ENCODE measurements at places on chromosomes 3 and 15.

DNA sequence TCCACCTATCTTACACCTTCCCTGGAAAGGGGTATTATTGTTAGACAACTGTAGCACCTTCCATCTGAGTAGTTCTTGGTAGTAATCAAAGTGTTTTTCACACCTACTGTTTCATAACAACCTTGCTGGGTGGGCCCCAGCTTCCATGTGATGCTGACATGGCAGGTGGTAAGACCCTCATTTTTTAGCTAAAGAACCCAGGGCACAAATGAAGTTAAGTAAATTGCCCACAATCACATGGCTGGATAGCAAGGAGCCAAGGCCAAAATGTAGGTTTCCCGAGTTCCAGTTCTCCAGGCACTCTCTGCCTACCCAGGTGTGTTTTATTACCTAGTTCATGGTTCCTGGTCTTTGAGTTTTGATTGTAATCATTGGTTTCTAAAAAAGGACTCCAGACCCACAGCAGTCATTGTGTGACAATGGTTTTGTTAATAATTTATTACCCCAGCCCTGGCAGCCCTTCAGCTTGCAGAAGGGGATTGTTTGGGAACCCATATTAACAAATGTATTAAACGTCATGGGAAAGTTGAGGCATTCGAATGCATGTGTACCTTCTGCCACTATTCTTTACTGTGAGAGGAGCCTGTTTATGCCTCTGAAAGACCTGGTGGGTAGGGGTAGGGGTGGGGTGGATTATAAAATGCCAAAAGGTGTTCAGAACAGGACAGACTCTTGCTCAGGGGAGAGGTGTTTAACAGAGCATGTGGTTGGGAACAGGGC is 222.2 kb upstream of the BHLHE40 start:
- no peak for DNase-seq

DNA sequence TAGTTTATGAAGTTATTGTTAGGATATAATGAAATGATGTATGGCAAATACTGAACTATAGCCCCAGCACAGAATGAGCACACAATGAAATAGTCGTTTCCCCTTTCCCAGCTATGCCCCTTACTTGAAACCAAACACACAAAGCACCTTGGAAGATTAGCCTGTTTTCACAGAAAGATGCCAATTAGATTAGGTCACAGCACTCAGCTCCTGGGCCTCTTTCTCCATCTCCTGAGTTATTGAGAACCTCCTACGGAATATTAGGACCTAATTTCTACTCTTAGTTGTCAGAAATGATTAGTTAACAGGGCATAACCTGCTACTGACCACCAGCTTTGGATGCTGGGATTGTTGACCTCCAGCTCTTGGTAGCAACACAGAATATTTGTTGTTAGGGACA is 269.4 kb upstream of the ROPN1 start:
- no peak for DNase-seq

GRCh38 chr15:99006146-99006545 is 1.4 kb downstream of the PGPEP1L start:
- DNase-seq, result no peak

- no peak for DNase-seq
These were observed 26.3 kb upstream of the DYNC1LI1 start for GRCh38 chr3:32596909-32597369.

- DNase-seq, result no peak
These were observed at the start of gene ADAMTS9 for GRCh38 chr3:64687781-64688604. ADAMTS9 (minus strand) TSS chr3:64688000; CDS start chr3:64687657, 343 bp downstream.

GRCh38 chr15:38708672-38709180 is 144.1 kb upstream of the RASGRP1 start:
- no peak for DNase-seq

DNA sequence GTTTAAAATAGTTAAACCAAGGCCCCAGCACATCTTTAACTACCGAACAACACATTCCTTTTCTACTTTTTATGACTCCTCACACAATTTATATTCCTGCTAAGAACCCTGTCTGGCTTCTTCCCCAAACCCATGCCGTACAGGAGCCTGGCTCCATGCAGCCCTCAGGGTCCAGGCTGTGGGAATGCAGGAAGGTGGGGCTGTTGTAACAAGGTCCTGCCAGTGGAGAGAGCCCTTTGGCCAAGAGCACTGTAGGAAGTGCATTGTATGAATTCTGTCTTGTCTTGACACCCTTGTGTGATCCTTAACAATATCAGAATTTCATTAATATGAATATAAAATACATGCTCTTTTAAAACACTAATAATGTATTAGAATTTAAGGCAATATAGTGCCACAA is 563.8 kb downstream of the TBL1XR1 start:
- no peak for DNase-seq

GRCh38 chr15:62400778-62401177 is 235.7 kb upstream of the C2CD4B start:
- no peak for DNase-seq

GRCh38 chr15:71455107-71455506 is 339.8 kb downstream of the THSD4 start:
- no peak for DNase-seq

GRCh38 chr3:112384769-112385168 is 51.8 kb downstream of the CD200 start:
- no peak for DNase-seq

GRCh38 chr3:195198426-195199346 is 72.3 kb downstream of the XXYLT1 start:
- DNase-seq, result no peak

DNA sequence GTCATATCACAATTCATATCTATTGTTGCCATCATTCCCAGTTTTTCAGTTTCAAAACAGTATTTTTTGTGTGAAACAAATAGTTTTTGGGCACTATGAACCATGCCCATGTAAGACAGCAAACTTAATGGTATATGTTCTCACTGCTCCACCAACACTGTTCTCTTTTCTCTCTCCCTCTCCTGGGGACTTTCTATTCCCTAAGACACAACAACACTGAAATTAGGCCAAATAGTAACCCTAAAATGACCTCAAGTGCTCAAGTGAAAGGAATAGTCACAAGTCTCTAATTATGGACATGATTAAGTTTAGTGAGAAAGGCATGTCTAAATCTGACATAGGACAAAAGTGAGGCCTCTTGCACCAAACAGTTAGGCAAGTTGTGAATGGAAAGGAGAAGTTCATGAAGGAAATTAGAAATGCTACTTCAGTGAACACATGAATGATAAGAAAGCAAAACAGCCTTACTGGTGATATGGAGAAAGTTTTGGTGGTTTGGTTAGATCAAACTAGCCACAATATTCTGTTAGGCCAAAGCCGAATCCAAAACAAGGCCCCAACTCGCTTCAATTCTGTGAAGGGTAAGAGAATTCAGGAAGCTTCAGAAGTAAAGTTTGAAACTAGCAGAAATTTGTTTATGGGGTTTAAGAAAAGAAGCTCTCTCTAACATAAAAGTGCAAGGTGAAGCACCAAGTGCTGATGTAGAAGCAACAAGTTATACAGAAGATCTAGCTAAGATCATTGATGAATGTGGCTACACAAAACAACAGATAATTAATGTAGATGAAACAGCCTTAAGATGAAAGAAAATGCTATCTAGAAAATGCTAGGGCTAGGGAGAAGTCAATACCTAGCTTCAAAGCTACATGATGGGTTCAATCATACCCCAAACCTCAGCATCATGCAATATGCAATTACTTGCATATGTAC is 104.2 kb downstream of the CBLB start:
- peak; percentile 56 for DNase-seq

DNA sequence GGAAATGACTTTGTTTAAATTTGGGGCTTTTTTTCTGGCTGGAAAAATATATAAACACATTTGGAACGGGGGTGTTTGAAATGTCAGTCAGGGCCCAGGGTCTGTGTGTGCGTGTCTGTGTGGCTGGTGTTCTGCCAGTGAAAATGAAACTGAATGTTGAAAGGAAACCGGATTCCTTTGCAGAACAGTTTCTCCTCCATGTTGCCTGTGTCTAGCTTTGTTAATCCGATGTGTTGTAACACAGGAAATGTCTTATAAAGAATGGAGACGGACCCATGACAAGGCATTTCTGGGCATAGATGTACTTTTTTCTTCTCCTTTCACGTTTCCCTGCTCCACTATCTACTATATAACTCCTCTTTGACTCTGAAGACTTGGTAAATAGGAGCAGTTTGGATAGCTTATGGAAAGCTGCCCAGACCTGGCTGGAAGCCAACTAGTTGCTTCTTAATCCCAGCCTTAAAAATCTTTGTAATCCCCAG is 2.8 kb downstream of the SQOR start:
- DNase-seq, result peak; percentile 69

- no peak for DNase-seq
These were observed 33.9 kb upstream of the MRPS22 start for GRCh38 chr3:139309880-139310279.

DNA sequence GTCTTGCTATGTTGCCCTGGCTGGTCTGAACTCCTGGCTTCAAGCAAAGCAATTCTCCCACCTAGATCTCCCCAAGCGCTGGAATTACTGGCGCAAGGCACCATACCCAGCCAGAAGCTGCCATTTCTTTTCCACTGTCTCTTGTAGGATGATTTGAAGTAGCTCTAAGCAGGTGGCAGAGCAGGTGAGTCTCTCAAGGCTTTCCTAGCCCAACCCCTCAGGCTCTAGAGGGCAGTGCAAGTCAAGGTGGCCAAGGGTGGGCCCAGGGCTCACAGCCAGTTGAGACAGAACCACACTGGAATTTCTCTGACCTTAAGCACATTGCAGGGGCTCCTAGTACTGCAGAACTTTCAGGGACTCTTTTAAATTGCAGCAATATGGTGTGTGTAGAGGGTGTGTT is 15.6 kb upstream of the DAG1 start:
- DNase-seq, result no peak

DNA sequence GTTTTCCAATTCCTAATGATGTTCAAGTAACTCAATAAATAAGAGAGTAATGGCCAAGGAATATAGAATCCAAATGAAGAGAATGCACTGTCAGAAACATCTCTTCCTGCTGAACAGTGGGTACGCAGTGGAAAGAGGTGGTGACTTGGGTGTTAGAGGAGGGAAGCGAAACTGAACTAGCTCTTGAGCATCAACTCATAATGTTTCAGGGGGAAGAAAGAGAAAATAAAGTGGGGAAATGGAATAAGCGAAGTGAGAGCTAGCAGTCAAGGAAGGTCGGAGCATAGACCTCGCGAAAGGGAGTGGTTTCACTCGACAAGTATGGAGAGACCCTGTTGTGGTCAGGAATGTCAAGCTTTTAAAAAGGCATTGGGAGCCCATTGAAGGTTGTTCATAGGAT is 309.5 kb downstream of the GAP43 start:
- no peak for DNase-seq

GRCh38 chr3:46460051-46460450 is 4.7 kb downstream of the LTF start:
- DNase-seq, result no peak

DNA sequence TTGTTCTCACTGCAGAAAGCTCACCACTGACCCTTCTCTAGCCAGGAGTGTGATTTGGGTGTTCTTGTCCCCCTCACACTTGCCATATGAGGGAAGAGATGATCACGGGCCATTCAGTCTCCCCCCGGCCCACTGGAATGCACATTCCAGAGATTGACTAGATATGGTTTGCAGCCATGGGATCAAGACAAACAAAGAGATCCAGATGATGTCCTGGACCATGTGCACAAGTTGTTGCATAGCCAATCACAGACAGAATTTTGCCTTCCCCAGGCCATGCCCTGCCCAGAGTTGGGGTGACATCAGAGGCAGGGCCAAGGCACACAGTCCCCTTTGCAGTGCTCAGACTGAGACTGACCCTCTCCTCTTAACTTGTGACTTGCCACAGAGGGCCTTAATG is 14.8 kb downstream of the MUC13 start:
- DNase-seq, result no peak

- no peak for DNase-seq
These were observed 31.1 kb downstream of the FAM174B start for GRCh38 chr15:92624401-92624991.

DNA sequence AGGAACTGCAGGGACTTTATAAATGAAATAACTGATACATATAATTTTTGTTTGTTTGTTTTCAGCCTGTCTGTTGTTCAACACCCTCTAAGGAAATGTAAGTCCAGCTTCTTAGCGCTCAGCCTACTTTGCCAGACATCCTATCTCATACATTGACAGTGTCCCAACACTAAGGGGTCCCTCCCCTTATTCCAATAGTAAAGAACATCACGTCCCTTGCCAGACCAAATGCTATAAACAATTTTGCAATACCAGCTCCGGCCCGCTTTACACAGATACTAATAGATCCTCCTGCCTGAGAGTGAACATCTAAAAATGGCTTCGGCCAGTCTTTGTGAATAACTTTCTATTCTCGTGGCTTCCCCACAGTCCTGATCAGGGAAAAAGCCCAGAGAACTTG is 4.5 kb upstream of the TAFA4 start:
- no peak for DNase-seq

- peak; percentile 62 for DNase-seq
These were observed 41.6 kb downstream of the KLHL18 start for GRCh38 chr3:47324278-47324865.

- DNase-seq, result peak; percentile 62
These were observed at the start of gene DAPK2 for GRCh38 chr15:64046421-64047153. DAPK2 (minus strand) TSS chr15:64046485; CDS start chr15:64040261, 6,224 bp downstream.

- no peak for DNase-seq
These were observed 11.2 kb upstream of the CXCR6 start for GRCh38 chr3:45932112-45932511.

DNA sequence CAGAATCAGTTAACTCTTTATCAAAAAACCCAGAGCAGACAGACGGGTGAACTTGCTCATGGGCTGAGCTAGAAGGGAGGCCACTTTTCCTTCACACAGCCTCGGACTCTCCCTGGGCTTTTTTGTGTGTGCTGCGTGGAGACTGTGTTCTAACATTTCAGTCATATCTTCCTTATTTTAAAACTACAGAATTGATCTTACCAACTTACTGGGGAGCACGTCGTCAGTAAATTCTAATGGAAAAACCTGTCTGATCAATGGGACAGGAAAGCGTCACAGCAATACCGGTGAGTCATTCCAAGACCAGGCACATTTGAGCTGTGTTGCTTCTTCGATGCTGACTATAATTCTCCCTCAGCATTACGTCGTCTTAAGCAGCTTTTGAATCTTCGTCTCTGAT is 145.1 kb downstream of the LPP start:
- no peak for DNase-seq

- DNase-seq, result peak; percentile 25
These were observed 844 bp upstream of the PFN2 start for GRCh38 chr3:149971403-149972075.

GRCh38 chr15:74616366-74616939 is 817 bp downstream of the CLK3 start:
- DNase-seq, result peak; percentile 75

DNA sequence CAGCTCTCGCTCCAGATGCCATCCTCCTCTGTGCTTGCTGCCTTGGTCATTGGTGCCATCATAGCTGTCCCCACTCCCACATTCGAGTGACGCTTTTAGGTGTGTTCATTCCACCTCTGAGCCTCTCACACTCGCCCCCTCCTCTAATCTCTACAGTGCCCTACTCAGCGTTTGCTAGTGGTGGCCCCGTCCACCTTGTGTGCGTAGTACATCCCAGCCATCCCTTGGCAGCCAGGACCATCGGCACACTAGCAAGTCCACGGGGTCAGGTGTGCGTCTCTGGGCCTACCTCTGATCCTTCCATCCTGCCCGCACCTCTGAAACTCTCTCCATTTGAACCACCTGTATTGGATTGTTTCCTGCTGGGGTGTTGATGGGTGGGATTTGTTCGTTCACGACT is 54.2 kb upstream of the RGMA start:
- no peak for DNase-seq

- DNase-seq, result no peak
These were observed 222.1 kb downstream of the FAM43A start for GRCh38 chr3:194907811-194908210.

- DNase-seq, result no peak
These were observed 67.4 kb downstream of the DTWD1 start for GRCh38 chr15:49688135-49688790.

GRCh38 chr3:65144791-65145351 is 457.1 kb upstream of the ADAMTS9 start:
- no peak for DNase-seq
